ENCODE measurements at places on chromosomes 3 and 15. TPM values are rescaled to one million over a fixed set of nuclear protein-coding genes. Genes with fewer than 3 reads are reported as not detected.

DNA sequence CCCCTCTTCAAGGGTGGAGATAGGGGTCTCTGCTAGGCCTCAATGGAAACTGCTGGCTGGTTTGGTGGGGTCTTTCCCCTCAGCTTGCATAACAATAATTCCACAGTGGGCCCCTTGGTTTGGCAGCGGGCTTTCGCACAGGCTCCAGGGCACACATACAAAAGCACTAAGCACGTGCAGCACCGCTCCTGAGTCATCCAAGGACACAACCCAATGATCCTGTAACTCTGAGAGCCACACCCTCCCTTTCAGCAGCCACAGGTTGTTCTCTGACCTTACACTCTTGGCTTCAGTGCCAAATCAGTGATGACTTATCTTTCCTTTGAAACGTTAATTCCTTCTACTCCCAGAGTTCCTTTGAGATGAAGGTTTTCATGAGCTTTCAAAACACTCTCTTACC is 41.7 kb downstream of the DAPK2 start:
- peaks cover 1% of the 10 kb centered on the region for H3K27me3 ChIP-seq
- peaks cover 2% of the 10 kb centered on the region for H3K36me3 ChIP-seq
- DNase-seq: no peak
- peaks cover 38% of the 10 kb centered on the region for H3K4me1 ChIP-seq
- no peak overlapping the region for H3K4me3 ChIP-seq

Gene FETUB
- not detected for total RNA-seq

DNA sequence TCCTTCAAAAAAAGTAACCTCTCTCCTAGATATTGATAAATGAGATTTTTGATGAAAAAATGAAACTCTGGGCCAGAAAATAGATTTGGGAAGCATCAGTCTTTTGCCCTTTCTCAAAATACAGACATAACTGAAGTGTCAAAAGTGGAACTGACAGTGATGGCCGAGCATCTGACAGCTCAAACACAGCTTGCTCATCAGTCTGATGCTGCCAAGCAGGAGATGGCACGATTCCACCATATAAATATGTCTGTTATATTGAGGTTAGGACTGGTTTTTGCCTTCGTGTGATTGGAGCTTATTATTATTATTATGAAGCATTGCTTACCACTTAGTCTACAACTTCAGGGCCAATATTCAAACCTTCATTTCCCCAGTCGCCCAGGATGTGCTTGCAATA is 152.6 kb upstream of the EPHA3 start:
- H3K36me3 ChIP-seq: no peaks in the 10 kb centered on the region
- no peak for DNase-seq
- H3K27ac ChIP-seq: no peak overlapping the region
- no peaks in the 10 kb centered on the region for H3K27me3 ChIP-seq
- no peaks in the 10 kb centered on the region for H3K4me1 ChIP-seq

Gene ACAN
- not detected for total RNA-seq

Gene NCK1
- 39.2 TPM for total RNA-seq

Gene CCDC13
- 0.60 TPM for total RNA-seq

GRCh38 chr3:98727638-98728037 is 35.5 kb upstream of the ST3GAL6 start:
- DNase-seq: no peak
- H3K27ac ChIP-seq: no peak overlapping the region
- H3K36me3 ChIP-seq: no peaks in the 10 kb centered on the region
- H3K27me3 ChIP-seq: peaks cover 52% of the 10 kb centered on the region

GRCh38 chr3:64490180-64490724 is 197.5 kb downstream of the ADAMTS9 start:
- no peak overlapping the region for H3K4me3 ChIP-seq
- no peaks in the 10 kb centered on the region for H3K36me3 ChIP-seq
- H3K27ac ChIP-seq: no peak overlapping the region
- DNase-seq: no peak

DNA sequence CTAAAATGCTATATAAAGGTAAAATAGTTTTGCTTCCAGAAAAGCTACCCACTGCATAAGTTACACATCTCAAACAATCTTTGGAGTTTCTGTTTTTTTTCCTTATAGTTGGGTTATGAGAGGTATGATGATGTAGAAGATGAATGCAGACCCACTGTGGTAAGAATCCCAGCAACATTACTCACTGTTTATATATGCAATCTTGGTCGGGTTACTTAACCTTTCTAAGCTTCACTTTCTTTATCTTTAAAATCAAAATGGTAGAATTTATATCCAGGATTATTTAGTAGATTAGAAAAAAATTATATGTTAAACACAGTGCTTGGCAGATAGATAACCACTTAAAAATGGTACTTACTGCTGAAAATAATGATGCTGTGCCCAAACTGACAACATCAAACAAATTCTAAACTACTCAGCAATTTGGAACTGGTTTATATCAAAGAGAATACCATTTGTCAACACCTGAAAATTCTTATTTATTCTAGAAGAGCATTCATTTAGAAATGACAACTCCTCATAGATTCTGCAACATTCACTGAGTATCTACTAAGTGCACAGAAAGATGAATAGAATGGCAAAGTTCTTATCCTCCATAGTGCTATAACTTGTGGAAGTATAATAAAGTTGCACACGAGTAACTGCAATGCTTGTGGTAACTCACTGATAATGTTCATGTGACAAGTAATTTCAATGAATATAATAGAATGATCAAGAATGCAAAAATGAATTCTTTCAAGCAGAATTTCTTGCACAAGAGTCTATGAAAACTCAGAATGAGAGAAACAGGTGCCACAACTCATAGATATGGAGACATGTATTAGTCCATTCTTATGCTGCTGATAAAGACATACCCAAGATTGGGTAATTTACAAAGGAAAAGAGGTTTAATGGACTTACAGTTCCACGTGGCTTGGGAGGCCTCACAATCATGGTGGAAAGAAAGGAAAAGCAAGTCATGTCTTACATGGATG is 129.0 kb upstream of the SLC7A14 start:
- no peak for DNase-seq
- H3K27me3 ChIP-seq: peaks cover 34% of the 10 kb centered on the region
- H3K36me3 ChIP-seq: no peaks in the 10 kb centered on the region
- no peak overlapping the region for H3K27ac ChIP-seq

Gene XCR1
- total RNA-seq: not detected

Gene KIF15
- 58.8 TPM for total RNA-seq

DNA sequence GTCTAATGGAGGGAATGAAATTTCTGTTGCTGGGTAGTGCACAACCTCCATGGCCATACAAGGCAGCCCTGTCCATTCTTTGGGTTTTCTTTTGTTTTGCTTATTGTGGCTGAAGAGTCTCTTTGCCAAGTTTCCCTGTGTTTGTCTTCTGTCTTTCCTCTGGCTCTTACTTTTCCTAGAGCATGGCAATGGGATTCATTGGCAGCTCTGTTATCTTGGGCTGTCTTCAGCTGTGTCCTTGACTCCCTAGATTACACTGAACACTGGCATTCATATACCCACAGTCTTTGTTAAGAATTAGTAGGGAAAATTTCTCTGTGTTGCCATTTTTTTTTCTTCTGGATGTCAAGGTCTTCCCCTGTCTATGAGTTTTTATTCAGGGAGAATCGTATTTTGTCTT is 16.1 kb upstream of the DCBLD2 start:
- peaks cover 23% of the 10 kb centered on the region for H3K27me3 ChIP-seq
- H3K4me3 ChIP-seq: no peak overlapping the region
- no peaks in the 10 kb centered on the region for H3K36me3 ChIP-seq
- H3K4me1 ChIP-seq: no peaks in the 10 kb centered on the region
- H3K27ac ChIP-seq: no peak overlapping the region

GRCh38 chr15:80804970-80805495 is 25.9 kb downstream of the CEMIP start:
- peak overlapping the region; percentile 70 for H3K27ac ChIP-seq
- peaks cover 32% of the 10 kb centered on the region for H3K4me1 ChIP-seq
- DNase-seq: peak; percentile 13
- no peak overlapping the region for H3K4me3 ChIP-seq
- peaks cover 2% of the 10 kb centered on the region for H3K27me3 ChIP-seq

Gene CELF6
- 1.0 TPM for total RNA-seq

DNA sequence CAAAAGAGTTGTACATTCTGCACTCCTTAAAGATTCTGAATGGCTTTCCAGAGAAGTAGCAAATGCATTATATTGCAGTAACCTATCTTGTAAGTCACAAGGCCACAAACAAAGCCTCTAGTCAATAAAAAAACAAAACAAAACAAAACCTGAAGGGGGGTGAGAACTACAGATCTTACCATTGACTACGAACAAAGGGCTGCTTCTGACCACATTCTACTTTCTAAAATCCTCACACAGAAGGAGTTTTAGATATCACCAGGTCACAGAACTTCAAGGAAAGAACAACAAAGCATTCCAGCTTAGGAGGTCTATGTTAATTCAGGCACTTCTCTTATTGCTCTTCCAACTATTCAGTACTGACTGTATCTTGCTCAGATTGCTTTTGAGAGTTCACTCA is 343.0 kb downstream of the ZBTB20 start:
- no peaks in the 10 kb centered on the region for H3K36me3 ChIP-seq
- H3K27ac ChIP-seq: no peak overlapping the region
- H3K27me3 ChIP-seq: no peaks in the 10 kb centered on the region
- no peak overlapping the region for H3K4me3 ChIP-seq

DNA sequence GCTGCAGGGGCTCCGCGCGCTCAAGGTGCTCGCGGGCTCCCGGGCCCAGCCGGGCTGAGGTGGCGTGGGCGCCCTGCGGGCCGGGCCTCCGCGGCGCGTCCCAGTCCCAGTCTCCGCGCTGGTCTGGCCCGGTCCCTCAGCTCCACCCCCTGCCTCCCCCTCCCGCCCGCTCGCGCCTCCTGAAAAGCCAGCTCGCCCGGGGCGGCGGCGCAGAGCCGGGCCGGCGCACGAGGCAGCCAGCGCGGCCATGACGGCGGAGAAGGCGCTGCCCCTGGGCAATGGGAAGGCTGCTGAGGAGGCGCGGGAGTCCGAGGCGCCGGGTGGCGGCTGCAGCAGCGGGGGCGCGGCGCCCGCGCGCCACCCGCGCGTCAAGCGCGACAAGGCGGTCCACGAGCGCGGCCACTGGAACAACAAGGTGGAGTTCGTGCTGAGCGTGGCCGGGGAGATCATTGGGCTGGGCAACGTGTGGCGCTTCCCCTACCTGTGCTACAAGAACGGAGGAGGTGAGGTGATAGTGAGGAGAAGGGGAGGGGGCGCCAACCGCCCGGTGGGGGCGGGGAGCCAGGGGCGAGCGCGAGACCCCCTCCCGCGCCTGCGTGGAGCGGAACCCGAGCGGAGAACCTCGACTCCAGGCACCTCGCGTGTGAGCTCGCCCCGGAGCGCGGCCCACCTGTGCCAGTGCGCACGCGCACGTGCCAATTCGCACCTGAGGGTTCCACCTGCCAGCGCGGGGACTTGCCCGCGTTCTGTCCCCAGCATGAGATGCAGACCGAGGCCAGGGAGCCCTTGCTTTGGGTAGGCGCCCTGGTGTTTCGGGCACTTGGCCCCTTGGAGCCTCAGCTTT is at the start of gene SLC6A11:
TSS of gene SLC6A11 (plus strand) at position 210 of the 844 bp plus-strand sequence. CDS start at position 248, 38 bp downstream.
- H3K36me3 ChIP-seq: no peaks in the 10 kb centered on the region
- H3K27ac ChIP-seq: no peak within 1 kb of the TSS
- H3K27me3 ChIP-seq: peaks cover 44% of the 10 kb centered on the region
- H3K4me1 ChIP-seq: no peaks in the 10 kb centered on the region
- DNase-seq: no peak
- no peak within 1 kb of the TSS for H3K4me3 ChIP-seq

Gene WDR93
- total RNA-seq: not detected

DNA sequence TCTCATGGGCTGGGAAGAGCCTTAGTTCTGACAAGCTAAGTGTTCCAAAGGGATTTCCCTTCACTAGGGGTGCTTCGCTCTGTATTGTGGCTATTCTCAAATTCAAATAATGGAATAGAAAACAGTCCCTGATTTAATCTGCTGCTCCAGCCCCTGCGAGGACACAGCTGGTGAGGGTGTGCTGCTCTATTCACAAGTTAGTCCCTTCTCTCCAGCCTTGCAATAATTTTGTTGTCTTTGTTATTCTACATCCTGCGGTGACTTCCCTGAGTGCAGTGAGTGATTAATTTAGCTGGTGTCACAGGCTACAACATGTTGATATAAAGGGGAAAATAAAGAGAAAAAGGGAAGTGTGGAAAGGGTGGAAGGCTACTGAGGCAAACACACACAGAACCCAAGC is 180.5 kb upstream of the VEPH1 start:
- H3K4me3 ChIP-seq: no peak overlapping the region
- H3K27me3 ChIP-seq: no peaks in the 10 kb centered on the region
- no peak for DNase-seq

DNA sequence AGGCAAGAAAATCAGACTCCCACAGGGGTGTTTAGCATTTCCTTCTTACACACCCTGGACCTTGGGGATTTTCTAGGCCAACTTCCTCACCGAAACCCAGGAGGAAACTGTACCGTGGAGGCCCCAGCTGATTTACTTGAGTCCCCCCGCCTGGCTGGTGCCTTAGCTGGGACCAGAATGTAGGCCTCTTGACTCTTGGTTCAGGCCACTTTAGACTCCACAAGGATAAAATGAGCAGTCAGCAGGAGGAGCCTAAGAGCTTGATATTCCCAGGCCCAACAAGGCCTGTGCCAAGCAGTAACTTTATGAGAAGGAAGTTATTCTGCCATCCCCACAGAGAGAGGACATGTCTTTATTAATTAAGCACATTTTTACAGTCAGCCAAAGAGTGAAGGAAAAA is 4.6 kb upstream of the APBA2 start:
- peaks cover 13% of the 10 kb centered on the region for H3K27me3 ChIP-seq
- no peaks in the 10 kb centered on the region for H3K36me3 ChIP-seq
- H3K4me1 ChIP-seq: no peaks in the 10 kb centered on the region
- no peak for DNase-seq

DNA sequence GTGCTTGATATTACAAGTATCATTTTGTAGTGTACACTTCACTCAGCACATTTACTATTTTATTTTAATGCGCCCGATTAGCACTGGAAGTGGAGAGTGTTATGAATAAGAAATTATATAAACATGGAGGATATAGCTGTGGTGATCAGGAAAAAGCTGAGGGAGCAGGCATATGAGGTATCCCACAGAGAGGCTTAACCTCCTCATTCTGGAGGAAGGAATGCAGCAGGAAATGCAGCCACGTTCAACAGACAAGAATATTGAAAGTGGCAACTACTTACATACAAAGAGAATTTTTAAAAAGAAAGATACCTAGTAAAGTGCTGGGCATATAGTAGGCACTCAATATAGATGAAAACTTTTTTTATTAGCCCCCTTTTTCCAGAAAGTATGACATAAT is 166.0 kb upstream of the SATB1 start:
- no peak overlapping the region for H3K4me3 ChIP-seq
- no peaks in the 10 kb centered on the region for H3K27me3 ChIP-seq
- peaks cover 13% of the 10 kb centered on the region for H3K36me3 ChIP-seq
- H3K4me1 ChIP-seq: no peaks in the 10 kb centered on the region

DNA sequence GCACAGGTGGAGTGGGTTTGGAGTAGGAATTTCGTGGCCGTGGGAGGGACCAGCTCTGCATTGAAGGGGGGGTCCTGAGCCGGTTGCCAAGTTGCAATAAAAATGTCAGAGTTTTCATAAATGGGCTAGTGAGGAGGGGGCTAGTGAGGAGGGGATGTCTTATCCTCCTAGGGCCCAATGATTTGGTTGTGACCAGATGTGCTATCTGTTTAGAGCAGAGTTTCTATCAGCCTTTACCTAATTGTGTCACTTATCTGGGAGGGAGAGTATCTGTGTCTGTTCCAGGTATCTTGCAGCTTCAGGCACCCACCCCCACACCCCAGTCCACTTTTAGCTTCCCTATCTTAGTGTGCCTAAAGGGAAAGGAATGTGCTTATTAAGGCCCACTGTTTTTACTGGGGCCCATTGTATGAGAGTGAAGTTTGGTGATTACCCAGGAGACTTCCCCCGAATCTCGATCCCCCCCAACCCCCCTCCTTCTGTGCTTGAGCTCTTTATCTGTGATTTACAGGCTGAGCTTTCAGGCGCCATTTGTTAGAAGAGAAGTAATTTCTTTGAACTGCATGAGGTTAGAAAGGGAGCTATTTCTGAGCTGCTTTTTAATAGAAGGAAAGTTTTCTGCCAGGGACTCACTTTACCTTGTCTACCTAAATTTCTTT is 42.6 kb downstream of the PPCDC start:
- DNase-seq: no peak
- peak overlapping the region; percentile 62 for H3K27ac ChIP-seq
- peaks cover 47% of the 10 kb centered on the region for H3K36me3 ChIP-seq
- H3K4me1 ChIP-seq: peaks cover 57% of the 10 kb centered on the region
- no peak overlapping the region for H3K4me3 ChIP-seq

Measured in activated CD4-positive, alpha-beta T cell treated with anti-CD3 and anti-CD28 coated beads, Interleukin-2, amount 10 ng/mL, durations not matched to agents 7 days and 5 days (primary cell).